Left ventricle myocardium inferior (tissue), 1 donor: ENCODE measurements at places on chromosomes 7 and 10.

DNA sequence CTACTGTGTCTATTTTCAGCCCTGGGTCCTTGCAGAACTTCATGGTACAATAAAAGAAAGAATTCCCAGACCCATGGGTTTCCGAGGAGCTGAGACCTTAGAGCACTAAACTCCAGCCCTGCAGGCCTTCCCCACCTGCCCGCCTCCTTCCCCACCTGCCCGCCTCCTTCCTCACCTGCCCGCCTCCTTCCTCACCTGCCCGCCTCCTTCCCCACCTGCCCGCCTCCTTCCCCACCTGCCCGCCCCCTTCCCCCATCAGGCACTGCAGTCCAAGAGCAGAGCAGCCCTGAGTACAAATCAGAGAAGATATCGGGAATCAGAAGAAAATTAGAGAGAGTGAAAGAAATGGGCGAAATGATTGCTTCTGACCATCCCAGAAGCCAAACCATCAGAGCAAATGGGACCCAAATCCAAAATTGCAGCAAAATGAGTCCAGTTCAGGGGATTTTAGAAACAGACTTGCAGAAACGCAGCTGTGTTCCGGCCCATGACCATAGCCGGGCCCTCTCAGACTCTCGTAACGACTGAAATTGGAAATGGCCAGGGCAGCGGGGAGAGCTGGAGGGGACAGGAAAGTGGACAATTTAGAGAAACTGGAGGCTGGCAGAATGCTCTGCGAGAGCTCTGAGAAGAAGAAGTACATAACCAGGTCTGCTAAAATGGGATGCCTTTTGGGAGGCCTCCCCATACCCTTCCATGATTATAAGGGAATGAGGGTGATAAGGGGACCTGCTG is 568.4 kb downstream of the TCERG1L start:
- no peak for DNase-seq

- no peak for DNase-seq
These were observed 112.3 kb upstream of the FAM133B start for GRCh38 chr7:92702535-92702934.

DNA sequence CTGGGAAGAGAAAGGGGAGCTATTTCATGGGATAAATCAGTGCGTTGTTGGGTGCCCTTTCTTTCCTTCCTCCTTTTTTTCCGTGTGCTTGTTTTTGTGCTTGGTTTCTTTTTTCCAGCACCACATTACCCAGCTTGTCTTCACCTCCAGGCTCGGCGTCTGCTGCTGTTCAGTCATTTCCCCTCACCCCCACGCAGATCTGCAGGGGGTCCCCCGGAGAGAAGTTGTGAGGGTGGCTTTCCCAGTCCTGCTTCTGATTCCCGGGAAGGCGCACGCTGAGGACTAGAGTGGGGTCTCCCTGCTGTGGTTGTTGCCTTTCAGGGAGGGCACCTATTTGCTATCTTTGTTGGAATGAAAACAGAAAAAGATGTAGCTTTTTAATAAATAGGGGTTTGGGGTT is 1.6 kb downstream of the CAMK1D start:
- no peak for DNase-seq

GRCh38 chr10:49350846-49351532 is 44.9 kb downstream of the DRGX start:
- no peak for DNase-seq

GRCh38 chr7:127409629-127410028 is 17.1 kb upstream of the ZNF800 start:
- no peak for DNase-seq

DNA sequence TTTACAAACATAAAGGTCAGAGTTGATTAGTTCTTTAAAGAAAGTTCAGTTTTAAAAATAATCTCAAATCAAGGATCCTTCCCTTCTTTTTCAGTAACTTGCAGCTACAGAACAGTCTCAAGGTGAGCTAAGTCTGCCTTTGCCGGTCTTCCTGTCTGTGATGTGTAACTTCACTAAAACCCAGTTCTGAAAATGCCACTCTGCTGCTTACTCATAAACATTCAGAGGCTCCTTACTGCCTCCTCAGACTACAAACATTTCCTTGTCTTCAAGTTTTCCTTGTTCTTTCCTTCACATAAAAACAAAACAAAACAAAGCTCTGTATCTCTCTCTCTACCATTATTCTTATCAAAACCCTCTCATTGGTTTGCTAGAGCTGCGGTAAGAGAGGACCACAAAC is 128.7 kb downstream of the ETV1 start:
- DNase-seq, result no peak

DNA sequence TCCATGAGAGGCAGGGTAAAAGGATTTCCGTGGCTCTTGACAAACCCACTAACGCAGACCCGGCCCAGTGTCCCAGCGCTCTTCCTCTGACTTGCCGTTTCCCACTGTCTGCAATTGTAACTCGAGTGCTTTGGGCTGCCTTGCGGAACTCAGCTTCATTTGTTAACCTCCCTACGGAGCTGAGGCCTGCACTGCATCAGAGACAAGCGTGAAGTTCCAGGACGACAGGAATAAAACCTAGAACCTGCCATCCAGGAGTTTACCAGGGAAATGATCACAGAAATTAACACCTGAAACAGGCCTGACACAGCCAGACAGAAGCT is 76.2 kb downstream of the SFMBT2 start:
- DNase-seq, result no peak

- no peak for DNase-seq
These were observed 35.2 kb downstream of the LSMEM1 start for GRCh38 chr7:112515989-112516388.

GRCh38 chr7:90596671-90597562 is 796 bp downstream of the CDK14 start:
- DNase-seq, result no peak

DNA sequence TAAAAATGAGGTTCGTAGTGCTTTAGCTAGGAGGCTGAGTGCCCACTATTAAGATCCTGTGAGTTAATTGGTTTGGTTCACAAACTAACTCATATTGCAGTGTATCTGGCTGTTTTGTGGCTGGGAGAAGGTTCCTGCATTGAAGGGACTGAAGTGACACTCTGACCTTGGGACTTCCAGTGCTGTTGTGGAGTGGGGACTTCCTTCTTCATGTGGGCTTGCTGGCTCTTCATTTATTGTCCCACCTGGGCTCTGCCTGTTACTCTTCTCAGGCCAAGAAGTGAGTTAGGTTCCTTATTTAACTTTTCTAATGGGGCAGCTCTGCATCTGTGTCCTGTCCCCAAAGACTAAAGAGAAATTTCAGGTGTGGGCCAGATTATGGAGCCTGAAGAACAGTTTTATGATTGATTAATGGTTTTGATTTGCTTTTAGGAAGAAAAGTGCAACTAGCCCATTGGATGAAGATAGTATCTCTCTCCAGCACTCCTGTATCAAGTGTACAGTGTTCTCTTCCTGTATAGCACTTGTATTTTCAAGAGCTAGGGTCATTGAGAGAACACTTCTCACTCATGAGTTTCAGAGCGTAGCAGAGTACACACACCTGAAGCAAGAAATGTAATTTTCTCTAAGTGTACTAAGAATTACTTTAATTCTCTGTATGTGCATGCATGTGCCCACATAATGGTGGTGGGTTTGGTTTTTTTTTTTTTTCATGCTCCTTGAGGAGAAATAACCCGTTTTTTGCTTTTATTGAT is 54.8 kb downstream of the AUTS2 start:
- DNase-seq, result no peak

DNA sequence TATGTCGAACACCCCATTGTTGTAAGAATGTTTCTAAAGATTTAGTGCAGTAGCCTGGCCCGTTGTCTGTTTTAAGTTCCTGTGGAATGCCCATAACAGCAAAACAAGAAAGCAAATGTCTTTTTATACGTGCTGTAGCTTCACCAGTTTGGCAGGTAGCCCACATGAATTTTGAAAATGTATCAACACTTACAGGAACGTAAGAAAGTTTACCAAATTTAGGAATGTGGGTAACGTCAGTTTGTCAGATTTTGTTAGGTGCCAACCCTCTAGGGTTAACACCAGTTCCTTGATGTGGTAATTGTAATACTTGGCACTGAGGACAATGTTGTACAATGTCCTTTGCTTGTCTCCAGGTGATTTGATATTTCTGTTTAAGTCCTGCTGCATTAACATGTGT is 3.2 kb upstream of the GIMAP4 start:
- no peak for DNase-seq

- no peak for DNase-seq
These were observed 6.3 kb downstream of the WNT16 start for GRCh38 chr7:121334875-121335648.

DNA sequence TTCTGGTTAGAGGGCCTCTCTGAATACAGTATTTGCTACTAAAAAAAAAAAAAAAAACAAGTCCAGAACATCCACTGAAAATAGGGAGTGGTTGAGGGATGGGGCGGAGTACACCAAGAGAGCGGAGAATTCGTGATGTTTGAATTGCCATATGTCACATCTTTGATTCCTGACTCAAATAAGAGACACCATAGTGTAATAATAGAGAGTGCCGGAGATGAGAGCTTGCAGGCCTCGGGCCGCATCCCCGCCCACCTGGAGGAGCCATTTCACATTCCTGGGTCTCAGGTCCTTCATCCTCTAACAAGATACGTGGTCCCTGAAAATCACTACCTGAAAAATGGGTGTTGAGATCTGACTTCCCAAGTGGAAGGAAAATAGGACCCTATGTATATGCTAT is 46.8 kb downstream of the KIAA1549 start:
- no peak for DNase-seq

DNA sequence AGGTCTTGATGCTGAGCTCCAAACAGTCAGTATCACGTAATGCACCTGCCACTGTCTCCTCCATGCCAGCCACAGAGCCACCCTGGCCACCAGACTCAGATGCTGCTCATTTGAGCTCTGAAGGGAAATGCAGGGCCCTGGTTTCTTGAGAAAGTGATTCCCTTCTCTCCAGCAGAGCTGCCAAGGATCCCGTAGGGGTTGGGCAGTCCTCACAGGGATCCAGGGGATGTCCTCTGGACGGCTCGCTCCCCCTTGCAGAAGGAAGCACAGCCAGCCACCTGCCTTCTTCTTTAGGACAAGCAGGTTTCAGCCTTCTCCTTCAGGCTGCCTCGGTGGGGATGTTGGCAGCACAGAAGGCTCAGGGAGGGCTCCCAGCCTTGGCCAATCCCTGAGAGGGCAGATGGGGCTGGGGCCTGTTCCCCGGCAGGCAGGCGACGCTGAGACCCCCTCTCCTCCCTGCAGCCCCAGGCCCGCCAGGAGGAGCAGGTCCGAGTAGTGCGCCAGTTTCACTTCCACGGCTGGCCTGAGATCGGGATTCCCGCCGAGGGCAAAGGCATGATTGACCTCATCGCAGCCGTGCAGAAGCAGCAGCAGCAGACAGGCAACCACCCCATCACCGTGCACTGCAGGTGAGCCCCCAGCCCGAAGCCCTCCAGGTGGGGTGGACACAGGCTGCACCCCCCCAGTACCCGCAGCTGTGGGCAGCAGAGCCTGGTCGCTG is 48.9 kb downstream of the MKI67 start:
- no peak for DNase-seq

DNA sequence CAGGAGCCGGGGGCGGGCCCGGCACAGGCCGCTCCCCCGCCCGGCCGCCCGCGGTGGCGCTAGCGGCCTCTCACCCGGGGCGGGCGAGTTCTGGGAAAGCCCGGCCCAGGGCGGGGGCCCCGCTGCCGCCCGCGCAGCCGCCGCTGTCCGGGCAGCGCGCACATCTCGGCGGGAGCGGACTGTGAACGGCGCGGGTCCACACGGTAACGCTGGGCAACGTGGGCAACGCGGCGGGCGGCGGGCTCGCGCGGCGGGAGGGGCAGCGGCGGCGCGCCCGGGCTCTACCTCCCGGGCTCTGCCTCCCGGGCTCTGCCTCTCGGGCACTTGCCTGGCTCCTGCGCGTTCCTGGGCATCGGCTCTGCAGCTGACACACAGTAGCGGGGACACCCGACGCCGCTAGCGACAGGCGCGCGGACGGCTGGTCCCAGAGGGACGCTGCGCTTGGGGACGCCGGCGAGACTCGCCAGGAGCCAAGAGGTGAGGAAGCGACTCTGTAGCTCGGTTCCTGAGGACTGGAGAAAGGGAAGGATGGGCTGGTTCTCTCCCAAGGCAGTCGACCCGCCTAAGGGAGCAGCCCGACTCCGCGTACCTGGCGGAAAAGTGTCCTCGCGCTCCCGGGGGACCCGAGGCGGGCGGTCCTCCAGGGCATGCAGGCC is at the start of gene PLCE1:
TSS of gene PLCE1 (plus strand) at position 150 of the 656 bp plus-strand sequence. CDS start 37,116 bp downstream, outside the sequence.
- peak; percentile 38 for DNase-seq
